ENCODE measurements at places on chromosomes 1 and 21.
A peak's percentile ranks its signal among the peaks of the same experiment; 100 is the strongest.

- H3K27ac ChIP-seq = peak overlapping the region; percentile 54
- peaks cover 29% of the 10 kb centered on the region for H3K4me1 ChIP-seq
- DNase-seq = peak; percentile 61
- peaks cover 50% of the 10 kb centered on the region for H3K36me3 ChIP-seq
- H3K27me3 ChIP-seq = no peaks in the 10 kb centered on the region
- no peak overlapping the region for H3K4me3 ChIP-seq
Measured at GRCh38 chr1:206575165-206575893, 36.9 kb downstream of the EIF2D start.

GRCh38 chr1:36851087-36851486 is 183.2 kb downstream of the GRIK3 start:
- no peak for DNase-seq
- peaks cover 39% of the 10 kb centered on the region for H3K27me3 ChIP-seq
- no peak overlapping the region for H3K4me3 ChIP-seq
- no peak overlapping the region for H3K27ac ChIP-seq
- H3K4me1 ChIP-seq = no peaks in the 10 kb centered on the region

DNA sequence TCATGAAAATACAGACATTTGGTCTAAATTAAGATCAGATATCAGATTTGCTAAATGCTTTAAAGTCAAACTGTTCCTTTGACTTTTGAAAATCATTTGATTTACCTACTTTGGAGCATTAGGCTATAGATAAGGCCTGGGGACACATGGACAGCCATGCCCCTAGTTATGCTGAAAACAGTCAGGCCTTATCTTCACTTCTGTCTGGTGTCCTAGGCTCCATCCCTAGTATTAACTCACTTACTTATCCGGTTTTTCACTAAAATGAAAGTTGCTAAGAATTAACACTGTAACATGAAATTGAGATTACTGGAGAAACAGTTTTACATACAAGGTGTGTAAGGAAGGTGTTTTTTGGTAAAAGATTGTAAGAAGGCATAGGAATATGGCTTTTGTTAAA is 4.5 kb upstream of the CATSPERE start:
- peaks cover 28% of the 10 kb centered on the region for H3K4me1 ChIP-seq
- no peak overlapping the region for H3K27ac ChIP-seq
- peaks cover 6% of the 10 kb centered on the region for H3K36me3 ChIP-seq
- no peak overlapping the region for H3K4me3 ChIP-seq
- no peak for DNase-seq

DNA sequence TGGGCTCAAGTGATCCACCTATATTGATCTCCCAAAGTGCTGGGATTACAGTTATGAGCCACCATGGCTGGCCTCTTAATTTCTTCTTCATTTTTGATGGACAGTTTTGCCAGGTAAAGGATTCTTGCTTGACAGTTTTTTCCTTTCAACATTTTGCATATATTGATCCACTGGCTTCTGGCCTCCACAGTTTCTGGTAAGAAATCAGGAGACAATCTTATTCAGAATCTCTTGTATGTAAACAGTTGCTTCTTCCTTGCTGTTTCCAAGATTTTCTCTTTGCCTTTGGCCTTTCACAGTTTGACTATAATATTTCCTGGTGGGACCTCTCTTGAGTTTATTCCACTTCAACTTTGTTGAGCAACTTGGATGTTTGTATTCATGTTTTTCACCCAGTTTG is 20.1 kb upstream of the KLF18 start:
- H3K27me3 ChIP-seq = peaks cover 2% of the 10 kb centered on the region
- no peak for DNase-seq
- no peak overlapping the region for H3K27ac ChIP-seq

- no peaks in the 10 kb centered on the region for H3K27me3 ChIP-seq
- DNase-seq = no peak
- H3K4me3 ChIP-seq = no peak overlapping the region
- peaks cover 38% of the 10 kb centered on the region for H3K36me3 ChIP-seq
- H3K27ac ChIP-seq = no peak overlapping the region
Measured at GRCh38 chr21:43937891-43938309, 72.9 kb downstream of the AGPAT3 start.

Data from DND-41 (cell line).